ENCODE measurements at places on chromosomes 7 and 10. TPM values are rescaled to one million over a fixed set of nuclear protein-coding genes. Genes with fewer than 3 reads are reported as not detected.
A peak's percentile ranks its signal among the peaks of the same experiment; 100 is the strongest.

- H3K4me1 ChIP-seq: no peaks in the 10 kb centered on the region
- no peak overlapping the region for H3K27ac ChIP-seq
- no peak for DNase-seq
- peaks cover 11% of the 10 kb centered on the region for H3K27me3 ChIP-seq
Observed at GRCh38 chr10:111579473-111579872, 502.6 kb downstream of the ADRA2A start.

- DNase-seq: no peak
- H3K4me3 ChIP-seq: no peak overlapping the region
- H3K27me3 ChIP-seq: no peaks in the 10 kb centered on the region
- no peak overlapping the region for H3K27ac ChIP-seq
Observed at GRCh38 chr7:120023494-120024167, 249.3 kb upstream of the KCND2 start.

GRCh38 chr7:108448584-108449505, 7.4 kb downstream of the NRCAM start:
- no peaks in the 10 kb centered on the region for H3K36me3 ChIP-seq
- DNase-seq: no peak
- H3K4me3 ChIP-seq: peak overlapping the region; percentile 10
- no peaks in the 10 kb centered on the region for H3K27me3 ChIP-seq

DNA sequence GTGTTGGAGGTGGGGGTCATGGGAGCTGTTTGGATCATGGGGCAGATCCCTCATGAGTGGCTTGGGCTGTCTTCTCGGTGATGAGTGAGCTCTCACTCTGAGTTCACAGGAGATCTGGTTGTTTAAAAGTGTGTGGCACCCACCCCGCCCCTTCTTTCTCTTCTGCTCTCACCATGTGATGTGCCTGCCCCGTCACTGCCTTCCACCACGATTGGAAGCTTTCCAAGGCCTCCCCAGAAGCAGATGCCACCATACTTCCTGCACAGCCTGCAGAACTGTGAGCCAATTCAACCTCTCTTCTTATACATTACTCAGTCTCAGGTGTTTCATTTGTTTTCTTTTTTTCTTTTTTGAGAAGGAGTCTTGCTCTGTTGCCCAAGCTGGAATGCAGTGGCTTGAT, 170.0 kb downstream of the PTPN20 start:
- no peaks in the 10 kb centered on the region for H3K27me3 ChIP-seq
- H3K36me3 ChIP-seq: peaks cover 1% of the 10 kb centered on the region
- peaks cover 52% of the 10 kb centered on the region for H3K4me1 ChIP-seq
- peak overlapping the region; percentile 13 for H3K27ac ChIP-seq
- no peak overlapping the region for H3K4me3 ChIP-seq
- DNase-seq: no peak

DNA sequence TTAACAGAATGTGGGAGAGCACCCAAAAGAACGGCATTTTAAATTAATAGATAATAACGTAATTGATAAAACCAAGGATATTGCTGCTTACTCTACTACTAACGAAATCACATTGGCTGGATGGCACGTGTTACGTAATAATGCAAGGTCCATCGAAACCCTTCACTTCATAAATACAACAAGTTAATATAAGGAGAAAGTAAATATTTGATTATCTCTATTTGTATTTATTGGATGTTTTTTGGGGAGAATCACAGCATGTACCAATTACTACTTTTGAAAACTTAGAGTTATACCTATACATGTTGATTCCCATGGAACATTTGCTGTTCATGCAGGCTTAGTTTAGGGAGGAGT, 1.6 kb downstream of the PRKG1 start:
- H3K27ac ChIP-seq: no peak overlapping the region
- peaks cover 7% of the 10 kb centered on the region for H3K4me1 ChIP-seq
- H3K4me3 ChIP-seq: no peak overlapping the region
- H3K36me3 ChIP-seq: no peaks in the 10 kb centered on the region
- peaks cover 54% of the 10 kb centered on the region for H3K27me3 ChIP-seq

GRCh38 chr7:27883696-27884095, 143.7 kb downstream of the TAX1BP1 start:
- no peaks in the 10 kb centered on the region for H3K27me3 ChIP-seq
- peaks cover 3% of the 10 kb centered on the region for H3K36me3 ChIP-seq
- H3K4me1 ChIP-seq: no peaks in the 10 kb centered on the region
- no peak overlapping the region for H3K4me3 ChIP-seq
- DNase-seq: no peak

GRCh38 chr7:17408245-17408903, 109.9 kb downstream of the AHR start:
- no peaks in the 10 kb centered on the region for H3K36me3 ChIP-seq
- DNase-seq: no peak
- H3K27ac ChIP-seq: no peak overlapping the region
- peaks cover 20% of the 10 kb centered on the region for H3K27me3 ChIP-seq

GRCh38 chr10:76017026-76017732, 585.8 kb downstream of the LRMDA start:
- no peak overlapping the region for H3K27ac ChIP-seq
- H3K27me3 ChIP-seq: no peaks in the 10 kb centered on the region
- DNase-seq: no peak
- H3K4me3 ChIP-seq: no peak overlapping the region

HHEX gene
- 0.56 TPM for total RNA-seq

DNA sequence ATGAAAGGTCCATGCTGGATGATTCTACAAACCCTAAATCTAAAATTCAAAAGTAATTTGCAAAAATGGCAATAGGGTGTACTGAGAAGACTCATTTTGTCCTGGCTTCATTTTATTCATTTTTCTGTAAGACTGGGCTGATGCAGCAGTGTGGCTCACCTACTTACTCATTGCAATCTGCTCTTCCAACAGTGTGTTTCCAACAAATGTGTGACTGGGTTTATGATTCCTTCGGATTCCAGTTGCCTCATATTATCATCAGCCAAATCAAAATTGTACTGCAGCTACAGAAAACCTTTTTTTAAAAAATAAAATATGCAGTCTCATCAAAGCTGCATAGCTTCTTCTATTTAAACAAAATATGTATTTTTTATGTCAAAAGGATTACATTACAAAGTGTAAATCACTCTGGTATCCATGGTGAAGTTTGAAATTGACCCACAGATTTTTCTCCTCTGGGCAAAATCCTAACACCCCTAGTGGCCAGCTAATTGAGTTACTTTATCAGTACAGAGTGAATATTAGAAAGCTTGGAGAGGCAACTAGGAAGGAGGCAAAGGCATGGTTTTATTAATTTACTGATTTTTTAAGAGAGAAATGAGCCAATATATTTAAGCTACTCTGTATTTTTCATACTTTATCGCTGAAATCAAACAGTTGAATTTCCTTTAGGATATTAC, 390.3 kb downstream of the MAGI2 start:
- no peak overlapping the region for H3K27ac ChIP-seq
- H3K27me3 ChIP-seq: no peaks in the 10 kb centered on the region
- no peak overlapping the region for H3K4me3 ChIP-seq
- H3K36me3 ChIP-seq: no peaks in the 10 kb centered on the region
- no peak for DNase-seq

TCTN3 gene
- total RNA-seq: 26.2 TPM

DNA sequence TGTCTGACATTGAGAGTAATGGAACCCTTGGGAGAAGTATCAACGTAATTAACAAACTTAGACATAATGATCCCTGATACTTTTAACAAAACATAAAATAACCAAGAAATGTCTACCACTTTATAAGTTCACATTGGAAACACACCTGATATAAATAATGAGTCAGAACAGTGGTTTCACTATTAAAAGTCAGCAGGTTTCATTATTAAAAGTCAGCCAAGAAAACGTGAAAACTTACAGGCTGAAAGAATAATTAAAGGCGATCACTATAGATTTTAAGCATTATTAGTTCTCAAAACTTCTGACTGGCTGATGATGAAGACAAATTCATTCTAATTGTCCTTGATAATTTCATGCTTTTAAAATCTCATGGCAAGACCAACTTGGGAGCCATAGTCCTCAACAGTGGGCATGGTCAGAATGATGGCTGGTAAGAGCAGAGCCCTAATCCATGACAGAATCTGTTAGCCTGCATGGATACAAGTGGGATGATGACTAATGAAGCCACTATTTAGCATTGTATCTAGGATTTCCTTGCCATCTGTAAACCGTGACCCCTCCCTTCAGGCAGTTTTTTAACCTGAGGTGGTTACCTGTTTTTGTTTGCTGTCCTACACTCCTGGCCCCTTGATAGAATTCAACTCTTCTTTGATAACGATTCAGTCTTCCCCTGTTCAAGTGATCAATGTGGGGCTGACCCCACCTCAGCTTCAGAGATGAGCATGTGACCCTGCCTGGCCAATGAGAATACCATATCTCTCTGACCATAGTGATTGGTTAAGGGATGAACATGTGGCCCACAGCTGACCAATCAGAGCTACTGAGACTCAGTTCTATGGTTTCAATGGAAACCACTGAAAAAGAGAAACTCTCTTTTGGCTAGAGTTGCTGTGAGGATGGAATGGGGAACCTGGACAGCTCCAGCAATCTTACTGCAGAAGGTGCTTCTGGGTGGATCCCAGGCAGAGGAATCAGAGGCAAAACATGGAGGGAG, 151.0 kb downstream of the PLPP4 start:
- H3K36me3 ChIP-seq: no peaks in the 10 kb centered on the region
- no peaks in the 10 kb centered on the region for H3K4me1 ChIP-seq
- no peak overlapping the region for H3K27ac ChIP-seq

PON1 gene
- not detected for total RNA-seq

GRCh38 chr7:157685430-157686284, 348.9 kb downstream of the DNAJB6 start:
- H3K36me3 ChIP-seq: no peaks in the 10 kb centered on the region
- H3K27ac ChIP-seq: no peak overlapping the region
- H3K4me1 ChIP-seq: peaks cover 16% of the 10 kb centered on the region
- no peak overlapping the region for H3K4me3 ChIP-seq

- H3K27ac ChIP-seq: no peak overlapping the region
- no peak for DNase-seq
- no peak overlapping the region for H3K4me3 ChIP-seq
- H3K27me3 ChIP-seq: no peaks in the 10 kb centered on the region
Observed at GRCh38 chr10:34141032-34141680, 673.9 kb downstream of the PARD3 start.

DNA sequence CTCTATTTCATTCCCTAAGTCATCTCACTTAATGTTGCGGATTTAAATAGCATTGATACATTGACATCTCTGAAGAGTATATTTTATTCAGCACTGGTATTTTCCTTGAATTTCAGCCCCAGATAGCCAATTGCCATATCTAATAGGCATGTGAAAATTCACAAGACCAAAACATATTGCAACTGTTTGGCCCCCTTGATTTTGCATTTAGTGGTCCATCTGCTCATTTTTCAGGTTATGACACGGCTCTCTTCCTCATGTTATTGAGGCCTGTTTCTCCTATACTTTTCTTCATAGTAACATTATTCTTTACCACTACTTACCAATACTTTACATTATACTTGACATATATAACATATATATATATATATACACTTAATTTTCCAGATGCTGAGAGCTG, 43.7 kb downstream of the MKLN1 start:
- no peak for DNase-seq
- peaks cover 59% of the 10 kb centered on the region for H3K4me1 ChIP-seq
- no peak overlapping the region for H3K4me3 ChIP-seq
- no peaks in the 10 kb centered on the region for H3K27me3 ChIP-seq

GRCh38 chr7:151400626-151401315, 9.1 kb downstream of the WDR86 start:
- H3K4me1 ChIP-seq: no peaks in the 10 kb centered on the region
- no peaks in the 10 kb centered on the region for H3K27me3 ChIP-seq
- H3K27ac ChIP-seq: no peak overlapping the region
- H3K4me3 ChIP-seq: no peak overlapping the region
- no peaks in the 10 kb centered on the region for H3K36me3 ChIP-seq
- DNase-seq: no peak

DNA sequence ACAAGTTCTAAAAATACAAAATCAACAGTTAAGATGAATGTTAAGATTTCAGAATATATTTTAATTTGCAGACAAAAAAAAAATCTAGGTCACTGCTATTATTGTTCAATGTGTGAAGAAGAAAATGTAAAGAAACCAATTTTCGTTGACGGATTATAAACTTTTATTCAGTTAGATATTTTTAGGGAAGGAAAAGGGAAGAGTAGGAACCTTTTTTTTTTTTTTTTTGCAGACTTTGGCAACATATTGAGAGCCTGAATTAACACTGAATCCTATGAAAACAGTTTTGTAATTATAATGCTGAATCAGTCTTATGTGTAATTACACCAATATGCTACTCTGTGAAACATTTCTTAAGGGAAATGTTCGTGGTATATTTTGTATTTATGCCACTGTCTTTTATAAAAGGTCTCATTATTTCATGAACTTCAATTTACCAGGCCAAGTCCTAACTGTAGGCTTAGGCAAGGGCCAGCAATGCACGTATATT, 106.3 kb downstream of the ST8SIA6 start:
- no peaks in the 10 kb centered on the region for H3K4me1 ChIP-seq
- no peak for DNase-seq
- H3K27me3 ChIP-seq: peaks cover 3% of the 10 kb centered on the region
- H3K27ac ChIP-seq: no peak overlapping the region
- H3K4me3 ChIP-seq: no peak overlapping the region
